ENCODE measurements at places on chromosomes 7 and 10.

DNA sequence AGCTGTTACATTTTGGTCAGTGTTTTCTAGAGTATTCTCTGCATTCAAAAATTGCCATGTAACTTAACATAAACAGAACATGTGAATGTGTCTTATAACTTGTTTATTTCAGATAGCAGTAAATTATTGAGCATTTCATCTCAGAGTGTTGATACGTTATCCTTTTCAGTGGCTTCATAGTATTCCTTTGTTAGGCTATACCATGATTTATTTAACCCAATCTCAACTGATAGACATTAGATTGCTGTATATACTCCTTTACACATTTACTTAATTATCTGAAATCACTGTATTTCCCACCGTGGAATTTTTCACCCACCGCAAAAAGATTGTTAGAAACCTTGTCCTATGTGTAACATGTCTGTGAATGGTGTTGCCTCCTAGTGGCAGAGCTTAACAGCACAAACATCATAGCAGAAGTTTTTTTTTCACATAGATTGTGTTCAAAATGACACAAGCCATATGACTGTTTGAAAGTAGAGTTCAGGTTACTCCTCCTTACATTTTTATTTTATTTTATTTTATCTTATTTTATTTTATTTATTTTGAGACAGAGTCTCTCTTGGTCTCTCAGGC is 21.4 kb downstream of the SLF2 start:
- DNase-seq, result peak; percentile 10

DNA sequence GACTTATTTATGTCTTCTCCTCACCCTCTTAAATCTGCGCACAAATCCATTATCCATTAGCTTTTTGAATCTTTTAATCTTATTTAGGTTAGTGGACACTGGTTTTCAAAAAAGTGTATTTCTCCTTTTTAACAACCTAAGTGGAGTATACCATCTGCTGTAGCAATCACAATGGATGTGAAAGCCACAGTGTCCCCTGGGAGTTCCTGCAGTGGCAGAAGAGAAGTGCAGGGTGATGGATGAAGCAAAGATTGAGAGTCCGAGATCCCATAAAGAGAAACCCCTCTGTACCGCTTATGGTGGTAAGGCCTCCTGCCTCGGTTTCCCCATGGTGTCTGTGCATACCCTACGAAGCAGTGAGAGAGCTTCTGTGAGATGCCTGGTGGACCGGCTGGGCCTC is 236.4 kb downstream of the COBL start:
- no peak for DNase-seq

GRCh38 chr7:121519548-121520521 is 123.7 kb upstream of the FAM3C start:
- DNase-seq, result no peak

DNA sequence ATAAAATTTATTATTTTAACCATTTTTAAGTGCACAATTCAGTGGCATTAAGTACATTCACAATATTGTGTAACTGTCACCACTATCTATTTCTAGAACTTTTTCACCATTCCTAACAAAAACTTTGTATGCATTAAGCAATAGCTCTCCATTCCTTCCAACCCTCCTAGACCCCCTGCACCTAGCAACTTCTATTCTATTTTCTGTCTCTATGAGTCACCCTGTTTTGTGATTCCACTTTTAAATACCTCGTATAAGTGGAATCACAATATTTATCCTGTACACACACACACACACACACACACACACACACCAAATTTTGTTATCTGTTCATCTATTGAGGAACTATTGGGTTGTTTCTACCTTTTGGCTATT is 89.2 kb downstream of the ARID5B start:
- no peak for DNase-seq

GRCh38 chr7:152643979-152644559 is 31.9 kb downstream of the XRCC2 start:
- peak; percentile 14 for DNase-seq

DNA sequence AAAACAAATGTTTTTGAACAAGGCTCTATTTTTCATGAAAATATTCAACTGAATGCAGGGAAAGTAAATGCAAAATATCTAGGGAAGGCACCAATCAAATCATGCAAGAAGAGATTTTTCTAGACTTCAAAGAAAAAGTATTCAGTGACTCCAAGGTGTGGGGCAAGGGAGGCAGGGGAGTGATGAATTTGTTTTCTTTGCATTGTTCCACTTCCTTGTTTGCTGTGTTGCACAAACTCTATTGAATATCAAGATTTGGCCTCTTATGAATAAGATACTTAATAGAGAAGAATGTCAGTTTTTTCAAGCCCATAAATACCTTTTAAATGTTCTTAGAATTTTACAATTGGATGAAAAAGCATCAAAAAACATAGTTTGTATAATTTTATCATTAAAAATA is 26.4 kb downstream of the STEAP1 start:
- DNase-seq, result no peak

GRCh38 chr7:22591271-22591670 is 91.3 kb upstream of the STEAP1B start:
- DNase-seq, result no peak

DNA sequence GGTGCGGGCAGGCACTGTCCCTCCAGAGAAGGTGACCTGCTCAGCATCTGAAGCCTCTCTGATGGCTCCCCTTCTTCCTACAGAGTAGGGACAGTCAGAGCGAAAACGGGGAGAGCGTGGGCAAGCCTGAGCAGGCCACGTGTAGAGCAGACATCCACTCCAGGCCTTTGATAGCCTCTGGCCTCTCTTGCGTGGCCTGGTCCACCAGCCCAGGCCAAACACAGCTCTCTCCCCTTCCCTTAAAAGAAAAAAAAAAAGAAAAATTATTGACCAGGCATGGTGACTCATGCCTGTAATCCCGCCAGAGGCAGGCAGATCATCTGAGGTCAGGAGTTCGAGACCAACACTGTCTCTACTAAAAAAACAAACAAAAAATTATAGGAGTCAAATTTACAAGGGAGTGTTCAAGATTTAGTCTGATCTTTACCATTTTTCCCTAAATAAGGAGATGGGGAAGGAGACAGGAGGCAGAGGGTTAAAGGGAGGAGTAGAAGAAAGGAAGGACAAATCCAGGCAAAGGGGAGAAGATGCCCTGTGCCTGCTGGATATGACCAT is 84.8 kb downstream of the PLXNA4 start:
- DNase-seq, result no peak

- peak; percentile 83 for DNase-seq
These were observed 9.9 kb downstream of the BLVRA start for GRCh38 chr7:43768201-43768886.
